ENCODE measurements at places on chromosomes 3 and 15.

DNA sequence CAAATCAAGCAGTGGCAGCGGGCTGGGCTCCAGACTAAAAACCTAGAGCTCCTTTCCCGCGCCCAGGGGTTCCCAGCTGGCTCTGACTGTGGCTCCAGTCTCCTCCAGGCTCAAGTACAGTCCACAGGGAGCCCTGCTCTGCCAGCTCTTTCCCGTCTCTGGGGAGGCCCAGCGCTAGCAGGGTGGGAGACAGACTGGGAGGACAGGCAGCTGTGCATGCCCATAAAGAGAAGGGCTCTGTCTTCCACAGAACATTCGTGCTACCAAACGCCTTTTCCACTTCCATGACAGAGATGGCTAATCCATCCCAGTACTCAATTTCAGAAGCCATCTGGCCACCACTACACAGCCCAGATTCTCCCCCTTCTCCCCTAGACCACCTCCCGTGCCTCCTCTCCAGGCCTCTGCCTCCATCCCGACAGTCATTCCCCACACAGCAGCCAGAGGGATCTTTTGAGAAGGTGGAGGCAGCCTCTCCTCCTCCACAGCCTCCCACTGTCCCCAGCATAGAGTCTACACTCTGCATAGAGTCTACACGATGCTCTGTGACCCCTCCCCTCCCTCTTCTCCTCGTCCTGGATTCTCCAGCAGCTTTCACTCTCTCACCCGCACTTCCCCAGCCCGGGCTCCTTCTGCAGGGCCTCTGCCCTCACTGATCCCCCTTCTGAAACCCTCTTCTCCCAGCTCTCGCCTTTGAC lies 6.8 kb upstream of the DUSP7 start:
- no peak for DNase-seq
- no peaks in the 10 kb centered on the region for H3K36me3 ChIP-seq

GRCh38 chr3:48058091-48058490 lies 41.9 kb upstream of the MAP4 start:
- H3K4me3 ChIP-seq = no peak overlapping the region
- DNase-seq = no peak
- no peak overlapping the region for H3K27ac ChIP-seq
- H3K4me1 ChIP-seq = peaks cover 10% of the 10 kb centered on the region
- H3K27me3 ChIP-seq = no peaks in the 10 kb centered on the region

DNA sequence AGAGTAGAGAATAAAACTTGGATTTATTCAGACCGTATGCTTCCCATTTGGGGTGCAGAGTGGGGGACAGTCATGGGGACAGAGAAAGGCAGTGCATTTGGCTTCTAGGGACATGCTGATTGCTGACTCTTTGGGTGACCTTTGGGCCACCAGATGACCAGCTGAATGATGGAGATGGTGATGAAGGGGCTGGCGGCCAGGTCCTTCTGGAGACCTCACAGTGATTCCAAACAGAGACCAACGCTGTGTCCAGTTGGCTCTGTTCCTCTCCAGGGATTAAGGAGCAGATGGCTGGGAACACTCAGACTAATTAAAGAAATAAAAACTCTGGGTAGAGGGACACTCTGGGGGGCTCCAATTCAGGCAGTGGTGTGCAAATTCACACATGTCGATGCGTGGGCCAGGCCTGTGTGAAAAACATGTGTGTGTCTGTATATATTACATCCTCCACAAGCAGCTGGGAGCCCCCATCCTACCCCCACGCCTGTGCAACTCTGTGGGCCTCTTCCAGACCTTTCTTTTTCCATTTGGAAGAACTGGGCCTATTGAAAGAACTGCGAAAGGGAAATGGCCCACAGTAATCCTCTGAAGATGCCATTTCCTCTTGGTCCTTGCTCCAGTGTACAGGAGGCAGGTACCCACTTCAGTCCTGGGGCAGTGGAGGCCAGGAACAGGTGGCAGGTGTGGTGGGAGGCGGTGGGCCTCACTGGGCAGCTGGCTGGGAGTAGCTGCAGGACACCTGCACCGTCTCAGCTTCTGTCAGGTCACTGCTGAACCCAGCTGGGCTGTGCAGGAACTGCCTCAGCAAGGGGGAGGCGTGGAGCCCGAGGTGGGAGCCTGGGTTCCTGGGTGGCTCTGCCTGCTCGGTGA lies 8.9 kb downstream of the XIRP1 start:
- H3K4me3 ChIP-seq = no peak overlapping the region
- peak; percentile 37 for DNase-seq
- H3K36me3 ChIP-seq = no peaks in the 10 kb centered on the region
- H3K27ac ChIP-seq = peak overlapping the region; percentile 81

- no peak for DNase-seq
- H3K36me3 ChIP-seq = no peaks in the 10 kb centered on the region
- no peak overlapping the region for H3K4me3 ChIP-seq
- no peaks in the 10 kb centered on the region for H3K4me1 ChIP-seq
- peaks cover 6% of the 10 kb centered on the region for H3K27me3 ChIP-seq
Observed at GRCh38 chr15:38441130-38441519, 12.8 kb upstream of the FAM98B start.

DNA sequence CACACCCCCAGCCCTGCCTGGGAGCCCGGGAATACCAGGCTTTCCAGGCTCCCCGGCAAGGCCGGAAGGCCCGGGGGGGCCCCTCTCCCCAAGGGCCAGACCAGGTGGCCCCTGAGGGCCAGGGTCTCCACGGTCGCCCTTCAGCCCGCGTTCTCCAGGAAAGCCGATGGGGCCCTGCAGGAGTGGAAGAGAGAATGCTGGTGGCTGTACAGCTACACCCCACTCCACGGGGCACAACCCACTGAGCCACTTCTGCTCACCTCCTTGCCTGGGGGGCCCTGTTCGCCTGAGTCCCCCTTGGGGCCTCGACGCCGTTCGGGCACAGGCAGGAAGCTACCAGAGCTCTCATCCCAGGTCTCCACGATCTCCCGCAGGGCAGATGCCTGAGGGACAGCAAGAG lies 11.8 kb upstream of the UCN2 start:
- no peaks in the 10 kb centered on the region for H3K4me1 ChIP-seq
- H3K27me3 ChIP-seq = no peaks in the 10 kb centered on the region
- H3K4me3 ChIP-seq = no peak overlapping the region
- DNase-seq = no peak
- no peak overlapping the region for H3K27ac ChIP-seq

DNA sequence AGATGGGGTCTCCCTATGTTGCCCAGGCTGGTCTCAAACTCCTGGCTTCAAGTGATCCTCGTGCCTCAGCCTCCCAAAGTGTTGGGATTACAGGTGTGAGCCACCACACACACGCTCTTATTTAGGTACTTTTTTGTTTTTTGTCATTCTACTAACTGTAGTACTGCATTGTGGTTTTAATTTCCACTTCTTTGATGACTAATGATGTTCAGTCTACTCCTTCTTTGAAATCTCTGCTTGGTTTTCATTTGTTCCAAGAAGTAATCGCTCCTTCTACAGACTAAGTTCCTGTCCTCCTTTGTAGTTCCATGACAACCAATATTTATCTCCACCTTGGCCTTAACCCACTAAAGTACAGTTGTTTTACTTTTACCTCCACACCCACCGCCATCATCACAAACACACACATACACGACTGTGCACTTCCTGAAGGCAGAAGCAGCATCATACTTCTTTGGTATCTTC lies 529 bp upstream of the DLEC1 start:
- no peaks in the 10 kb centered on the region for H3K36me3 ChIP-seq
- H3K4me1 ChIP-seq = peaks cover 25% of the 10 kb centered on the region
- DNase-seq = no peak
- H3K27ac ChIP-seq = peak overlapping the region; percentile 68
- H3K27me3 ChIP-seq = no peaks in the 10 kb centered on the region
- H3K4me3 ChIP-seq = peak overlapping the region; percentile 66

- H3K36me3 ChIP-seq = no peaks in the 10 kb centered on the region
- no peak overlapping the region for H3K27ac ChIP-seq
- no peak for DNase-seq
- no peaks in the 10 kb centered on the region for H3K4me1 ChIP-seq
- no peaks in the 10 kb centered on the region for H3K27me3 ChIP-seq
Observed at GRCh38 chr3:3346556-3346955, 167.1 kb upstream of the CRBN start.

- no peaks in the 10 kb centered on the region for H3K4me1 ChIP-seq
- no peaks in the 10 kb centered on the region for H3K36me3 ChIP-seq
- no peak overlapping the region for H3K27ac ChIP-seq
- no peak for DNase-seq
- H3K4me3 ChIP-seq = no peak overlapping the region
Observed at GRCh38 chr15:43893956-43894355, 67.2 kb downstream of the WDR76 start.

GRCh38 chr15:57582090-57582489 lies 9.6 kb upstream of the MYZAP start:
- H3K4me1 ChIP-seq = peaks cover 13% of the 10 kb centered on the region
- H3K27ac ChIP-seq = no peak overlapping the region
- H3K36me3 ChIP-seq = no peaks in the 10 kb centered on the region
- DNase-seq = no peak

- no peak for DNase-seq
- H3K27ac ChIP-seq = no peak overlapping the region
Observed at GRCh38 chr3:116848248-116848829, 138.8 kb downstream of the TUSC7 start.
